ENCODE measurements at places on chromosomes 7 and 10.

GRCh38 chr10:45034301-45034700, 33.6 kb downstream of the ZNF22 start:
- DNase-seq, result no peak

- DNase-seq, result peak; percentile 57
These were observed 5.9 kb downstream of the TTYH3 start for GRCh38 chr7:2637505-2638223.

DNA sequence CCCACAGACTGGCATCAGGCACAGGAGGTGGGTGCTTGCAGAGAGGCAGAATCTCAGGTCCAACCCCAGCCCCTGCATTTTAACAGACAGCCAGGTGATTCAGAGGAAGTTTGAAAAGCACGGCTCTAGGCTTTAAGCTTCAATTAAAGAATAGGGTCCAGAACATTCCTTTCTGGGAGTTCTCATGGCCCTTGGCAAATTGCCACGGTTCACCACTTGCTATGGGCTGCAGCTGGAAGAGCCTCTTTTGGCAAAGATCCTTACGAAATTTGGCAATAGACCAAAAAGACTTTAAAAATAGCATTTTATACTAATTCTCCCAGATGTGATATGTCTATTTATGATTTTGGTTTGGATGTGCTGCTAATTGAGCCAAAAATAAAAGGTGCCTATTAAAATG, 148.1 kb downstream of the ITGA8 start:
- no peak for DNase-seq

DNA sequence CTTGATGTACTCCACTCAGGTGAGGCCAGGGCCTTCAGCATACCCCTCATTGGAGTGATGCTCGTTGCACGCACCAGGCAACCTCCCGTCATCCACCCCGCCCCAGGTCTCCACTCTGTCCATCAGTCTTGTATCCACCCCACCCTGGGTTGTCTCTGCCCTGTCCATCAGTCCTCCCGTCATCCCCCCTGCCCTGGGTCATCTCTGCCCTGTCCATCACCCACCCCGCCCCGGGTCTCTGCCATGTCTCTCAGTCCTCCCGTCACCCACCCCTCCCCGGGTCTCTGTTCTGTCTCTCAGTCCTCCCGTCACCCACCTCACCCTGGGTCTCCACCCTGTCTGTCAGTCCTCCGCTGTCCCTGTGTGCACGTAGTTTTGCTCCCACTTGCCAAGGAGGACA, 59.9 kb downstream of the WDR37 start:
- no peak for DNase-seq

DNA sequence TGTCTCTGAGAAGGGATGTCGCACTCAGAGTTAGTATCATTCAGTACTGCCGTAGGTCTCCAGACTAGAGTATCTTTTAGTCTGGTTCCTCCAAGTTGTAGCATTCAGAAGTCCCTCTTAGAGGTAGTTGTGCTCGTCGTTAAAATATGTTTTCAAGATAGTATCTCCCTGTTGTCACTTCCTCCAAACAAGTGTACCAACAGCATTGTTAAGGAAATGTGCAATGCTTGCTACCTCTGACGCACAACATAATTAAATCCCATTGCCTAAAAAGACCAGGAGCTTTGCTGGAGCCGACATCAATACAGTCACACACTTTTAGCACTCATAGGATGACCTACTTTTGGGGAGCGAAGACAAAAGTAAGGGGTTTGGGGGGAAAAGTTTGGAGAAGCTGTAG, 80.0 kb upstream of the STK17A start:
- DNase-seq, result no peak

DNA sequence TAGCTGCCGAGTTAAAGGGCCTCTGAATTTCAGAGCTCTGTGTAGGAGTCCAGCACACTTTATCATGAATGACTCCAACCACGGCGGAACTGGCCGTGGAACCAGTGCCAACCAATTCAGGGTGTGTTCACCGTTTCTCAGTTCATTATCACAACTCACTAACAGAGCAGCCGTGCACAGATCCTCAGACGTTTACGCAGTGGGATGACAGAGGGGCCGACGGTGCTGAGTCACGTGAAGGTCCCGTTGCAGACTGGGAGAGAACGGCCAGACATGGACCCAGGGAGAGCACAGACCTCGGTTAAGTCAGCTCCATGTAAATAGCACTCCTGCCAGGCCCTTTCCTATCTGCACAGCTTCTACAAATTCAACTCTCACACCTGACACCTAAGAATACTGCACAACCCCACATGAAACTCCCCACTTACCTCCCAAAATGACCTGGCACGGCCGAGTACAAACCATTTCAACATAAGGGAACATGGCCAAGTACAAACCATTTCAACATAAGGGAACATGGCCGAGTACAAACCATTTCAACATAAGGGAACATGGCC, 95.5 kb downstream of the DIP2C start:
- no peak for DNase-seq

- DNase-seq, result no peak
These were observed 441.1 kb upstream of the SEMA3D start for GRCh38 chr7:85627791-85628586.

DNA sequence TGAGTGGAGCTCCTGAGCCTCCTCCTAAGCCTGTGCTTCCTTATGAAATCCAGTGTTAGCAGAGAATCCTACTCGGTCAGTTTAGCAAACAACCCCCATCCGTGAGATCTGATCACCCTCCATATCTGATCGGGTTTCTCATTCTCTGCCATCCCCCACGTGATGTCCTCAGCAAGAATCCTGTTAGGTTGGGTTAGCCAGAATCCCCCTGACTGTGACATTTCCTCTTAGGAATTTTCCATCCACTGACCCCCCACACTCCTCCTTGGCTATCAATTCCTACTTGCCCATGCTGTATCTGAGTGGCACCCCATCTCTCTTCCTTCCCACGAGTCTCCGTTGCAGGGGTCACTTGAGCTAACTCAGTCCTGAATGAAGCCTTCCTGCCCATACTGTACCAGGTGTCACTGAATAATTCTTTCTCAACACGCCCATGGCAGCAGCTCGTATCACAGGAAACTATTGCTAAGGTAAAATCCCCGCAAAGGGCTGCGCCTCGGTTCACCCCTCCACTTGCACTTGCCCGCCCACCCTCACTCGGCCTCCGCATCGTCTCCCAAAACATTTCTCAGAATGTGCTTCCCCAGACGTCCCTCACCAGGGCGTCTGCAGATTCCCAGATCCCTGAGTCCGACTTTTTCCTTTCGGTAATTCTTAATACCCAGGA, 44.1 kb downstream of the MYOF start:
- DNase-seq, result no peak

DNA sequence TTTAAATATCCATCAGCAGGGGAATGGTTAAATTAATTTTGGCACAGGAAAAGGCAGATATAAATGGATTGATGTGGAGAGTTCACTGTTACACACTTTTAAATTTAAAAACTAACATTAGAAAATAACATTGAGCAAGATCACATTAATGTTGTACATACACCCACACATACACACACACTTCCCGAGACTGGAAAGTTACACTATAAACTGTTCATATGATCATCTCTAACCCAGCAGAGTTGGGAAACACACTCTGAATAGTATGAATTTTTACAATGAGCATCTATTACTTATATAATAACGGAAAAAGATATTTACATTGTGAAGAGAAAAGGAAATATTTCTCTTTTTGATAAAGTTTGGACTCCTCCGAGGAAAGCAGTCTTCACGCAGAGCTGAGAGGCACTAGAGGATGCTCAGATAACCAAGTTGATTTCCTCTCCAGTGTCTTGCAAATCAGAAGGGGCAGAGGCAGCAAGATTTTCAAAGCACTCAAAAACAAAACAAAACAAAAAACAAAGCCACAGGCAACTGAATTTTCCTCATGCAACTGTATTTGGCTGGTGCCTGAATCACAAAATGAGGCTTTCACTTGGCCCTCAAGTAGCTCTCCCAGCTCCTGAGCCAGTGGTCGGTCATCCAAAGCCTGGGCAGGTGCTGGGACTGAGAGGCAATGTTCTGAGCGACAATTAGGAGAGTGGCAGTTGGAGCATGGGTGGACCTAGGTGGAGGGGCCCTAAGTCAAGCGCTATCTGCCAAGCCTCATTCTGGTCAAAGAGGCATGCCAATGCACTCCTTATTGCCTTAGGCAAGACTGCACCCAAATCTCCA, 10.5 kb upstream of the GATAD1 start:
- no peak for DNase-seq

DNA sequence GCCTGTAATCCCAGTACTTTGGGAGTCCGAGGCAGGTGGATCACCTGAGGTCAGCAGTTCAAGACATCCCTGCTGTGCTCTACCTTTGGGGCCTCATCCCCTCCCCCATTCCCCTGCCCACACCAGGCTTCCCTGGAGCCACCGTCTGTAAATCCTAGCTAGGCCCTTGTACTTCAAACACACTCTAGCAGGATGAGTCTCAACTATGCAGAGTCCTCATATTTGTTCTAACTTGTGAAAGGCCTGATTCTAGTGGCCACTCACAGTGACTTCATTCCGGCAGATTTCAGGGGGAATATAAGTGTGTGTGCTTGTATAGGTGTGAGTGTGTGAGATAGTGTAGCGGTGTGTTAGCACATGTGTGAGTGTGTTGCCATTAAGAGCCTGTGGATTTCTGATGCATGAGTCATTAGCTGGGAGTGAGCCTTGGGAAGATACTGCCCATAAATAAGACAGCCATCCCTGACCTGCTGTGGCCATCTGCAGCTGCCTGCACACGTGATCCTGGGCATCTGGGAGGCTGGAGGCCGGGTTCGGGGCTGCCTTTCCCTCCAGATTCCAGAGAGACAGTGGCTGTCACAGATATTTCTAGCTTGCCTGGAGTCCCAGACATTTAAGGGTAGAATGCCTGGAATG, 1.7 kb upstream of the NEURL1 start:
- no peak for DNase-seq

DNA sequence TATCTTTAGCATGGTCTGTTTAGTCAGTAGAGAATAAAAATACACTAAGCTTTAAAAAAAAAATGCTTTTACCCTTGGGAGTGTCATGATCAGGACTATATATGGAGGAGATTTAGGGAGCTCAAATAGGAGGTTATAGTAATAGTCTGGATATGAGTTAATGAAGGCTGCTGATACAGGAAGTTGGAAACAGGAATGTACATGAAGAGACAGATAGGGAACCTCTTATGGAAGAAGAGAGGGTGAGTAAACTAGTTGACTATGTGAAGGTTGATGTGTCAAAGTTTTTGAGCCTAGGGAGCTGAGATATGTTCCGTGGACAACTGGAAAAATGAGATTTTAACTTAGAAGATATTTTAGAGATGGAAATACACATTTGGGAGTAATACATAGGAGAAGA, 472.0 kb upstream of the FZD8 start:
- no peak for DNase-seq

- no peak for DNase-seq
These were observed 281.9 kb downstream of the EXOC4 start for GRCh38 chr7:133534816-133535215.

DNA sequence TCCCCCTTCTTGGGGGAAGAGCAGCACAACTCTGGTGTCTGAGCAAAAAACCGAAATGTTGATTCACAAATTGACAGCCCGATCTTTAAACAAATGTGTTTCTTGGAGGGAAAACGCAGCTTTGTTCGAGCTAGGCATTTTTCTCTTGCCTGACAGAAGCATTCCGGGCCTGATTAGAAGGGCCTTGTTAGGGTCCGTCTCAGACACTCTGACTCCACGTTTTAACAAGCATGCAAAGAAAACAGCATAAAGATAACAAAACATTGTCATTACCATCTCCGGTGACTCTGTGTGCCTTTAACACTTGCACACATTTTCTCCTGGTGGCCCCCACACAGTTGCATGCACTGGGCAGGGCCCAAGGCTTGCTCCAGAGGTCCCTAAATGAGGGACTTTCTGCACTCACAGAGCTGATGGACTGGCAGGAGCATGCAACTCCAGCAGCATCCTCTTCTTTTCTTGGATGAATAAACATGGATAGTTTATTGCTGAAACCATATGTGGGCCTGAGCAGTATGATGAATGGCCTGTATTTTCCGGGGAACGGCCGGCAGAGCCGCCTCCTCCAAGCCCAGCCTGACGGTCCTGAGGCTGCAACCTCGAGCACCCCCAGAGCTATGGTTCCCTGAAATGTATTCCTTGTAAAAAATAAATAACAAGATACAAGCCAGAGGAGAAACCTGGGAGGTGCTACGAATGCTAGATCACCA, 50.9 kb downstream of the EBF3 start:
- DNase-seq, result no peak

- no peak for DNase-seq
These were observed 104.7 kb downstream of the SFMBT2 start for GRCh38 chr10:7306147-7306546.

DNA sequence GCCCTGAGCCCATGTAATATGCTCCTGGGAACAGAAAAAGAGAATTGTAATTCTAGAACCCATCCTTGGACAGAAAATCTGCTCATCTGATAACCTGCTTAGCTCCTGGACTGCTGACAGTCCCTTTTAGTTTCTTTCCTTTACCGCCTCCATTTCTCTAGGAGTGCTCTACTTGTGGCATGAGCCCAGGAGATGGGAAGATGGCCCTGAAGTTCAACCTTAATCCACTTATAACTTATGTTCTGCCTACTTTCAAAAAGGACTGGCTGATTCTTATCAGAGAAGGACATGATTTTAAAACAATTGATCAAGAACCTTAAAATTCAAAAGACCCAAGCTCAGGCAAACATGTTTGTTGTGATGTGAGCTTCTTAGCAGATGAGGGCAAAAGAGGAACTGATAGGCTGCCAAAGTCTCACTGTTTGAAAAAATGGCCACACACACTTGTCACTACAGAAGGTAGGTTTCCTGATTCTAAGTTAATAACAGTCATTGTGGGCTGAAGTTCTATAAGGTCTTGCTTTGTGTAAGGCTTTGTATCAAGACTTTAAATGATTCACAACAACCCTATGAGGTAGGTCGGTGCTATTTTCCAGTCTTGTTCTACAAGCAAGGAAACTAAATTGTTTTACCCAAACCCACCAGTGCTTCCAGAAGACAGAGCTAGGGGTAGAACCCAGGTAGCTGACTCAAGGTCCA, 94.3 kb upstream of the AFAP1L2 start:
- DNase-seq, result peak; percentile 17

DNA sequence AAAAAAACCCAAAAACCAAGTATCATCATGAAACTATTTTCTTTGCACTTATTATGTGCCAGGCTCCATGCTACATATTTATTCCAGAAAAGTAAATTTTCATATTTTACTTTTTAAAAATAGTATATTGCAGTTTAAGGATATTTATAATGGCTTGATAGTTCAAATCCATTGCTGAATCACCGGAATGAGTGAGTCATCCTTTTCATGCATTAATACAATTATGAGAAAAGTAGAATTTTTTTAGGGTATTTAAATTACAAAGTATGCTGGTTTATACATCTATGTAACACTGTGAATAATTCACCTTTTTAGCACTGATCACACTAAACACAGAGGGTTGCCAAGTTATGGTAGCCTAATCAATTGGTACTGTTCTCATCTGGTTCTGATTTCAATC, 54.3 kb downstream of the SLC16A9 start:
- no peak for DNase-seq

DNA sequence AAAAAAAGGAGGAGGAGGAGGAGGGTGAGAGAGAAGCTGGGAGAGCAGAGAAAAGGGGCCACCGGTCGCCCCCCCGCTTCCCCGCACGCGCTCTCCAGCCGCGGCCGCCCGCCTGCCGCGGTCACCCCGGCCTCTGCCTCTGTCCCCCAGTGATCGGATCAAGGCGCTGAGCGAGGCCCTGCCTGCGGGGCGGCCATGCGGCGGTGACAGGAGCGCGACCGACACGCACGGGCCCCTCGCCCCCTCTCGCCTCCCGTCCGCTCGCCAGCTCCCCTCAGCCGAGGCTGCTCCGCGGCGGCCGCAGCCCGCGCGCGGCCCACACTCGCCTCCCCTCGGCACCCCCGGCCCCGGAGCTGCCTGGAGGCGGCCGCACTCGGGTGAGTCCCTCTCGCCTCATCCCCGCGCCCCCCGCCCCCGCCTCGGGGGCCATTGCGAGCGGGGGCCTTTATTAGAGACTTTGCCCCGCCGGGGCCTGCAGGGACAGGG, at the start of gene GTF2I:
Gene GTF2I, plus strand, starts transcription at position 27 of the 486 bp plus-strand sequence. CDS start 31,411 bp downstream, outside the sequence.
- DNase-seq, result no peak

All from HL-60 (cell line).